ENCODE measurements at places on chromosomes 6 and 20.
A peak's percentile ranks its signal among the peaks of the same experiment; 100 is the strongest.

- DNase-seq: peak; percentile 86
These were observed 2.2 kb downstream of the PIM1 start for GRCh38 chr6:37171970-37172812.

GRCh38 chr6:2237001-2237400 is 8.4 kb downstream of the GMDS start:
- DNase-seq: peak; percentile 79

DNA sequence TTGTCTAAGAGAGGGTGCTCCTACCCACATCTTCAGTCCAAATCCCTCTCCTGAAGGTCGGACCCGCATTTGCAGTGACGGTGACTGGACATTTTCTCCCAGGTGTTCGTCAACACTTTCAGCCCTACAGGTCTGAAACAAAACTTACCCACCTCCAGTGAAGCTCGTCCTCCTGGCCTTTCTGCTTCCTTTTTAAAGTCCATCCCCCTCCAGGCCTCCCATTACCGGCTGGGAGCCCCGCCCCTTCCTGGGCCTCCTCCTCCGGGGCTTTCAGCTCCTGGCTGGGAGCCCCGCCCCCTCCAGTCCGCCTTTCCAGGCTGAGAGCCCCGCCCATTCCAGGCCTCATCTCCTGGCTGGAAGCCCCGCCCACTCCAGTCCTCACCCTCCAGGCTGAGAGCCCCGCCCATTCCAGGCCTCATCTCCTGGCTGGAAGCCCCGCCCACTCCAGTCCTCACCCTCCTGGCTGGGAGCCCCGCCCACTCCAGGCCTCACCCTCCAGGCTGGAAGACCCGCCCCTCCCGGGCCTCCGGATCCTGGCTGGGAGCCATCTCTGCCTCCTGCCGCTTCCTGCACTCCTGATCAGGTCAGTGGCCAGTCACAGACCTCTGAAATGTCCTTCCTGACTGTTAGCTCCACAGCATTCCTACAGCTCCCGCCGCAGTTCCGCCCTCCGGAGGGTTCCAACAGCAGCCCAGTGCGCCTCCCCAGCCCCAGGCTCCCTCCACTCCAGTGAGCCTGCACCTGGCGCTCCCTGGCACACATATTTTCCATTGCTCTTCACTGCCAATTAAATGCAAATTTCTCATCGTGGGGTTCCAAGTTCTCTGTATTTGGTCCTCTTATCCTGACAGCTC is 98.5 kb downstream of the LY86 start:
- DNase-seq: peak; percentile 90

DNA sequence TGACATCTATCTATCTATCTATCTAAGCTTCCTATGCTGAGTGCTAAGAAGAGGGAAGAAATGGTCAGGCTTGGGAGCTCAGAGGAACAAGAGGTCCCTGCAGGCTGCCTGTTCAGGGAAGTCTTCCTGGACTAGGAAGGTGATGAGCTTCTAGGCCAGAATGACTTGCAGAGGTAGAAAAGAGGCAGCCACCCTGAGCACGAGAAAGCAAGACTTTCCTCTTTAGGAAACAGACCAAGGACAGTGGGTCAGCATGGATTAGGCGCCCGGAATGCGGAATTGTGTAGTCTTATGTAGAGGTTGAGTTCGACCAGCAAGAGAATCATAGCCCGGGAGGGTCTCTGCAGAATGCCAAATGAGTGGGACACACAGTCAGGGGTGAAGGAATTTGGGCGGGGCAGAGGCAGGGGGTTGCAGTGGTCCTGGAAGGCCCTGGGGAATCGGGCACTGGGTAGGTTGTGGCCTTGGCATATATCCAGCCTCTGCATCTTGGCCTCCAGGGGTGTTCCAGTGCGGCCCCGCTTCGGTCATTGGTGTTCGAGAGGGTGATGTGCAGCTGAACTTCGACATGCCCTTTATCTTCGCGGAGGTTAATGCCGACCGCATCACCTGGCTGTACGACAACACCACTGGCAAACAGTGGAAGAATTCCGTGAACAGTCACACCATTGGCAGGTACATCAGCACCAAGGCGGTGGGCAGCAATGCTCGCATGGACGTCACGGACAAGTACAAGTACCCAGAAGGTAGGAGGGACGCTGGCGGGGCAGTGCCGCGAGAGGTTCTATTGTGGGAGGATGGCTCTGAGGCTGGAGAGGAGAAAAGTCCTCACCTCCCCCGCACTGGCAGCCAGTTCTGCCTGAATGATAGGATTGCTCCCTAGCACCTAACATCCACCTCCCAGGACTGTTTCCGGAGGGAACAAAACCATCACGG is 32.1 kb downstream of the TGM3 start:
- no peak for DNase-seq

DNA sequence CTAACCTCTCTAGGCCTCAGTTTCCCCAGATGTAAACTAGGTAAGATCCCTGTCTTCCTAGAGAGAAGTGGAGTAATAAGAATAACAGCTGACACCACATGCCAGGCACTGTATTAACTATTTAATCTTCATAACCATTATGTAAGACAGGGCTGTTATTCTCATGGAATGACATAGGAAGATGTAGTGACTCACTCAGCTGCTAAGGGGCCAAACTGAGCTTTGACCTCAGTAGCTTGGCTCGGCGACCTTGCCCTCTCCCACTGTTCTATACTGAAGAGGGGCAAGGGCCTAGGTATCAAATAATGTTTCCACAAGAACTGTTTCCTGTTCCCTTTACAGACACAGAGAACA is 2.9 kb upstream of the MDGA1 start:
- no peak for DNase-seq

Data from foreskin keratinocyte (primary cell).